ENCODE measurements at places on chromosomes 4 and X.

GRCh38 chr4:42410446-42410845 lies 13.2 kb downstream of the SHISA3 start:
- no peak for DNase-seq

- no peak for DNase-seq
Measured at GRCh38 chr4:74437866-74438265, 7.1 kb upstream of the AREG start.

DNA sequence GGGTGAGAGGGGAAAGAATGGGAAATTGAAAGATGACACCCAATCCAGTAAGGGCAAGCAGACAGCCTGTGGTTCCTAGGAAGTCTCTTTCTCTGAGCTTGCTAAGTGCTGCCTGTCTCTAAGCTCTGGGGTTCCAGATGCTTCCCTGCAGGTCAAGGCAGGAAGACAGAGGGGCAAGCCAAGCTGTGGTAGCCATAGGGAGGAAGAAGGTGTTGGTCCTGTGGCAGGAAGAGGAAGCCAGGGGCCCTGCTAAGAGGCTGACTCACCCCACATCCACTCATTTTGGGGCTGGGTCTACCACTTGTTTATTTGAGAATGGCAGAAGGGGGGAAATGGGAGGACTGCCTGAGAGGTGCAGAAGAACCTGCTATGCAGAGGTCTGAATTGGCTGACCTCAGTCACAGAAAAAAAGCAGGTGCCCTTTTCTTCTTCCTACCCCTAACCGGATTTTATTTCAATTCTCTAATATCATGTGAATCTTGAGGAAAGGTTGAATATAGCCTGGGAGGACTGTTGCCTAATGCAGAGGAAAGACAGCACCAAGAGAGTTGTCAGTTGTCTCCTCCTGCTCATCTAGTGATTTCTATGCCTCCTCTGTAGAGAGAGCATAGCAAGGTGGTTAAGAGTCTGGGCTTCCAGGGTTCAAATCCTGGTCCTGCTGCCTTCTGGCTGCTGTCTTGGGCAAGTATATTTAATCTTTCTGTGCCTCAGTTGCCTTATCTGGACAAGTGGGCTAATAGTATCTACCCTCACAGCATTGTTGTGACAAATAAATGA lies 27.4 kb downstream of the HOPX start:
- no peak for DNase-seq

GRCh38 chr4:88054229-88054628 lies 46.8 kb downstream of the PKD2 start:
- no peak for DNase-seq

GRCh38 chr4:123671636-123672404 lies 275.2 kb downstream of the SPRY1 start:
- no peak for DNase-seq

DNA sequence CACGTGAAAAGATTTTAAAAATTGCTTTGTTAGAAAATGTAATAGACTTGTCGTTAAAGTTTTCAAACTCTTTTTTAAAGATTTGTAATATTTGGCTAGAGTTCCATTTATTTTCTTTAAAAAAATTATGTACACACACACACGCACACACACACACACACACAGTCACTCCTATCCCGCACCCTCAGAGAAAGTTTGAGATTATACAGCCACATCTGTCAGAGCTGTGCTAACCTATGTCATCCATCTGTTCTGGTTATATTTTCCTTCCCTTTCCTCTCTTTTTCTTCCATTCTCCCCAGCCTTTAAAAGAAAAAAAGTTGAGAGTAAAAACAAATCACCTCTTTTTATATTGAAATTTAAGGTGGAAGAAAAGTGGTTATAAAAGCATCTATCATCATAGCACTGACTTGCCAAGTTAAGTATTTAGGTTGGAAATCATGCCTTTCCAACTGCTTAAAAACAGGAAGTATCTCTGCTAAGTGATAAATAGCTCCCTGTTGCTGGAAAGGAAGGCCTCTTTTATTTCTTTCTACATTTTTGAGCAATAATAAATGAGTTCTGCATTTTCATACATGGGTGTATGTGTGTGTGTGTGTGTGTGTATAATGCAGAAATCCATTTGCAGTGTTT lies 163.3 kb upstream of the SPRY1 start:
- DNase-seq: no peak

GRCh38 chrX:48703642-48704481 lies 7.3 kb downstream of the SUV39H1 start:
- peak; percentile 52 for DNase-seq

GRCh38 chrX:115138040-115138439 lies 51.2 kb upstream of the RBMXL3 start:
- no peak for DNase-seq
